Activated T-cell treated with anti-CD3 and anti-CD28 coated beads for 1 hour (primary cell): ENCODE measurements at places on chromosomes 11 and 22.

DNA sequence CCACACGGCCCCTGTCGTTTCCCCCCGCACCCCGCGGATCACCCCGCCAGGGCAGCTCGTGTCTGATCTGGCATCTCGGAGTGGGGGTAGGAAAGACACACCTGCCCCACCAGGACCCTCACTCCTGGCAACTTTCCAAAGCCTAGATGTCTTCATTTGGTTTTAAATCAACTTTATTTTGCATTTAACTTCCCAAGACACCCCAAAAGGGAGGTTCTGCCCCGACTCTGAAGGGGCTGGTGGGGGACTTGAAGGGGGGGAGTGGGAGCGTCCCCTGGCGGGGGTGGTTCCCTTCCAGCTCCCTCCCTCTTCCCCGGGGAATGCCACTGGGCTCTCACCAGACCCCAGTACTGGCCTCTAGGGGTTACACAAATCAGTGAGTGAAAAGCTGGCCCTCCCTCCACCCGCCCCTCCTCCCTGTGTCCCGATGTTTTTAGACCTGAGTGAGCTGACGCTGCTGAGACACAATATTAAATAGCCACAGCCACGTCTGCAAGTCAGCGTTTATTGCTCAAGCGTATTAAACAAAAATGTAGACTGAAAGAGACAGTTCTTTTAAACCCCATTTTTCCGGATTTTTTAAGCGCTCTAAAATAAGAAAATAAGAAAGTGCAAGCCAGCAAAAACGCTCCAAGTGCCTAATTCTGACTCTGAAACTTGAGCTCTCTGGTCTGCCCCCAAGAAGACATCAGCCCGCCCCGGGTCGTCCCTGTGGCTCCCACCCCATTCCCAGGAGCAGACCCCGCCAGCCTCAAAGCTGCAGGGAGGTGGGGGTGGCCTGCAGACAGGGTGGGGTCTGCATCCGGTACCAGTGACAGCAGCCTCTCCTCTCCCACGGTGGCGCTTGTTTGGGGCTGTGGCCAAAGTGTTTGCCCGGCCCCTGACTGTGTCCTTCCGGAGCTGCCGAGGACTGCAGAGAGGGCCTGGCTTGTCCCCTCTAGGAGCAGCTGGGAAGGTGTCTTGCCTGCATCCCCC lies 1.1 kb upstream of the TTLL8 start:
- DNase-seq = no peak

DNA sequence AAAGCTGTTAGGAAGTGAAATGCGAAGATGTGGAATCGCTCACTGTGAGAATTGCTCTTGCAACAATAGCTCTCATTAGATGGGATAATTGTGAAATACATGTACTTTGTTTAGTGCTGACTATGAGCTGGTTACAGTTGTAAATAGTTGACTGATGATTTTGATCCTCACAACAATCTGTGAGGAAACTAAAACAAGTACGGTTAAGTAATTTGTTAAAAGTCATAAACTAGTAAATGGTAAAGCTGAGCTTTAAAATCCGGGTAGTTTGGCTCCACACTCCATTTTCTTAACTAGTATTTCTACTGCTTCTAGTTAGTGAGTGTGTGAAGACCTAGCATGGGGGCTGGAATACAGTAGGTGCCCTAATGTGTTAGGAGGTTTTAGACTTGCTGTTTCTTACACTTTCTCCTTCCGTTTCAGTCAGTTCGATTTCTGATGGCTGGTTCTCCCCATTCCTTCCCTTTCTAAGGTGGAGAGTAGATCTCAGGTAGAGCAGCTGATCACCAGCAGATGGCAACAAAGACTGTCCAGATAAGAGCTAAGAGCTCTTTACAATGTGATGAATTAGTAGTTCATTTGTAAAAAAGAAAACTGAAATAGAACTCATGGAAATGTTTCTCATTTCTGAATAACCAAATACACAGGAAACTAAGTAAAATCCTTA lies 16.3 kb upstream of the CYP2R1 start:
- DNase-seq = no peak

DNA sequence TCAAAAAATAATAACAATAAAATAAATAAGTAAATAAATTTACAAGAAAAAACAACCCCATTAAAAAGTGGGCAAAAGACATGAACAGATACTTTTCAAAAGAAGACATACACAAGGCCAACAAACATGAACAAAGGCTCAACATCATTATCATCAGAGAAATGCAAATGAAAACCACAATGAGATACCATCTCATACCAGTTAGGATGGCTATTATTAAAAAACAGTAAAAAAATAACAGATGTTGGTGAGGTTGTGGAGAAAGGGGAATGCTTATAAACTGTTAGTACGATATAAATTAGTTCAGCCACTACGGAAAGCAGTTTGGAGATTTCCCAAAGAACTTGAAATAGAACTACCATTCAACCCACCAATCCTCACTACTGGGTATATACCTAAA lies 44.6 kb downstream of the PRCP start:
- no peak for DNase-seq

DNA sequence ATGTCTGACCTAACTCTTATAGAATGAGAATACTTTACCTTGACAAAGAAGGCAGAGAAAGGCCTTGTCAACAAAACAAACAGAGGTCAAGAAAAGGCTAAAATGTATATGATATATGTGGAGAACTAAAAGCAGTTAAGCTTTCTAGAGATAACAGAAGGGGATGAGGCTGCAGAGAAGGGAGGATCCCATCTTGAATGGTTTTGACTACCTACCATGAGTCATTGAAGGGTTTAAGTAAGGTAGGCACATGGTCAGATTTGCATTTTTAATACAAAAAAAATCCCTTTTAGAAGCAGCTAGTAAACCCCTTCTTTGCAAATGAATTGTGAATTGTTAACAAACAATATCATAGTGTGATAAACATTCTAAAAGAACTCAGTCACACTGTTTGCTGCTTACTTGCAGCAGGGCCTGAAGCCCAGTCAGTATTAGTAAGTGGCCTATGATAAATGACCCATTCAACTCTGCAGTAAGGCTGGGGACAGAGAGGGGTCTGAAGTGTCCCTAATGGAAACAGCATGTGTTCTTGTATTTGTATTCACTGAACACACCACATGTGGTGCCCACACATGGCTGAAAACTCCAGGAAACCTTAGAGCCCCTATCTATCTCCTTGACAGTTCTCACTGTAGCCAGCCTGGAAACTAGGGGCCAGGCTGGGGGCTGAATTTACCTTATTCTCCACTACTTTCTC lies 328.8 kb upstream of the PITPNB start:
- DNase-seq = no peak

- no peak for DNase-seq
Measured at GRCh38 chr11:102830001-102830727, 13.2 kb downstream of the MMP3 start.

DNA sequence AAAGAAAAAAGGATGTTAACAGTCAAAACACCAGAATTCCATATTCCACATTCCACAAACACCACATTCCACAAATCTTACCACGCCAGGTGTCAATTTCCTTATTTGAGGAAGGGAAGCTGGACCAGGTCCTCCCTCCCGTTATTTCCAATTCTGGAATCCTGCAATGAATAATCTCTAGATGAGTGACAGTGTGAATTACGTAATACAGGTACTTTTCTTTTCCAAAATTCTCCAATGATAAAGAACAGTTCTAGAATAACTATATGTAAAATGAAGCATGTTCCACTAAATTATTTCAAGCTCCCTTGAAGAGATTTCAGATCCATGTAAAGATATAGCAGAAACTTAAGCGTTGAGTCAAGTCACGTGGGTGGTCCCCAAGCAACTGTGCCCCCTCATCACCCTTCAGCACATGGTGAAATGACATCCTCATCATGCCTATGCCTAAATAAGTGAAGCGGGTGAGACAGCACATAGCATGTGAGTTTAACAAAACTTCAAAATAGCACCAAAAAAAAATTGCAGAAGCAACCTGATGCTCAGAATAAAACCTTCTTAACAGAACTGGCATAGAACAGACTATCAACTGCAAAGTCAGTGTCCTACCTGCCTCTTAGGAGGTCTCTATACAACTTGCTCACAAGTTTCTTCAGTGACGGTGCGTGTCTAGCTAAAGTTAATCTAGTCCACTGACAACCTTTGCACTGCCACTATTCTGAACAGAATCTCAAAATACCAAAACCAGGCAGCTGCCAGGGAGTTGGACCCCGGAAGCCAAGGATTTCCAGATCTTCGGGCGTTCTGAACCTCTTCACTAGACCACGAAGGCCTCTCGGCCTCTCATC lies 876 bp downstream of the NFRKB start:
- DNase-seq = no peak

GRCh38 chr11:36577859-36578258 lies 10.1 kb downstream of the RAG1 start:
- no peak for DNase-seq

- DNase-seq = no peak
Measured at GRCh38 chr11:27972522-27973170, 135.3 kb downstream of the KIF18A start.
